Activated T-helper 1 cell treated with Interleukin-2 at 50 U/mL for 16 hours (primary cell): ENCODE measurements at places on chromosomes 5 and 9.

- DNase-seq = no peak
Measured at GRCh38 chr5:64221911-64222310, 56.3 kb downstream of the RNF180 start.

DNA sequence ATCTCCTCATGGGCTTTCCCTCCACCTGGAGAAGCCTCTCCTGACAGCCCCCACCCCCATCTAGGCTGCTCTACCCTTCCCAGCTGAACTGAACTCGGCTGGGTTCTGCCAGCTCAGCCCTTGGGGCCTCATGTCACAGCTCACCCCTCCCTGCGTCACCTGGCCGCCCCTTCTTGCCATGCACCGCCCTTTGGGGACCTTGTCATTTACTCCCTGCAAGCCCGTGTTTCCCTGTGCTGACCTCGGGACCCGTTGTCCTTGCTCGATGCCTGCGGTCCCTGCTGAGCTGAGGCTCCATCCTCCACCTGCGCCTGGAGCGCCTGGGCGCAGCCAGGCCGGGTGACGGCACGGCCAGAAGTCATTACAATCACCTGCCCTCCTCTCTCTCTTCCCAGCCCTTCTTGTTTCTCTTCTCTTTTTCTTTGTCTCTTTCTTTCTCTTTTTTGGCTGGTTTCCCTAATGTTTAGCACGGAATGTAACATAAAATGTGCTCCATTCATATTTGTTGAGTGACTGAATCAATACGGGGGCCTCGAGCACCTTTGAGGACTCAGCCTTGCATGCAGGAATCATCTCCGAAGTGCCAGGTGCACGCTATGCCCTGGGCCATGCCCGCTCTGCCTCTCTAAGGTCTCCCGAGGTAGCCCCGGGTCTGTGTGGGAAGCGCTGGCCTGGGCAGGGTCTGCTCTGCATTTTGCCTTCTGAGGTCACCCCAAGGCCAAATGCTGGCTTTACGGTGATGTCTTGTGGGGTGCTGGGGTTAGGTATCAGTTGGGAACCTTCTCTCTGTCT, 48.1 kb upstream of the COL5A1 start:
- no peak for DNase-seq

DNA sequence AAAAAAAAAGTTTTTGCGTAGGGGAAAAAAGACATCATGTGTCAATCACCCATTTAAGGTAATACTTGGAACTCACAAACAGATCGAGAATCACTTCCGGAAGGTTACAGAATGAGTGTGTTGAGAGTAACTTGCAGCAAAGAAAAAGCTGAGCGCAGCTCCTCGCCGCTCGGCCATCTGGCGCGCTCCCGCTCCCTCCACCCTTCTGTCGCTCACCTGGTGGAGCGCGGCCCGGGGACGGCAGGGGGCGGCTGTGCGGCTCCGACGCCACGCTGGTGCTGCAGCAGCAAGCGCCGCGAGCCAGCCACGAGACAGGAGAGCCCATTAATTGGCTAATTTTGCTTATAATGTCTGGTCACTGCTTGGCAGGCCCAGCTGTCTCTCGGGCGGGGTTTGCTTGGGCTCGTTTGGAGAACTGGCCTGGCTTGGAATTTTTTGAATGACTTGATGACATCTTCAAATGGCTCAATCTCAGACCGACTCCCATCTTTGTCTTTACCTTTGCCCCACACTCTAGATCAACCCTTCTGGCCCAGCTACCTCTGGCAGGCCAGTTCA, 601.8 kb downstream of the CCDC171 start:
- no peak for DNase-seq

DNA sequence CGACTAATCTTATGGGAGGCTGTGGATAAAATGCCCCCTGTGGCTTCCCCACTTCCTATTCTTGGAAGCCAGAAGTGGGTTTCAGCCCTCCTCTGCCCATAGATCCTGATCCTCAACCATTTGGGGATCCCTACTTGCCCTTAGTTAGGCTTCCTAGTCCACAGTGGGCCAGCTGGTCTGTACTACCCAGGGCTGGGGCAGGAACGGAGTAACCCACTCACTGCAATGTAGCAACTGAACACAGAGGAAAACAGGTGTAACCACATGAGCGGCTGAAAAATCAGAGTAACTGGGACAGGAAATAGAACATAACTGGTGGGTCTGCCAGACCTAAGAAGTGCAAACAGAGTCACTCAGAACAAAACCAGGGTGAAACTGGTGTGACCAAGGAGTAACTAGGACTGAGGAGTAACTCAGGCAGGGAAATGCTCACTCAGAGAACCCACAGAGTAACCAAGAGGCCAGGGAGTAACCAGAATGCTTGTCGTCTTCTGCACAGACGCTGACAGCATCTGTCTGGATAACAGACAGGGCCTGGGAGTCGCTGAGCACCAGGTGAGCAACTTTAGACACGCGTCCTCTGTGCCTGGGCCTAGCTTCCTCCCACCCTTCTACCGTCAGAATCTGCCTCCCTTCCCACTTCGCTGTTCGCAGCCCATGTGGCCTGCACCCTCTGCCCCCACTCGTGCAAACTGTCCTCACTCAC, 1.0 kb downstream of the AQP3 start:
- DNase-seq = peak; percentile 25

- no peak for DNase-seq
Measured at GRCh38 chr9:123089040-123089439, 55.6 kb downstream of the GPR21 start.

DNA sequence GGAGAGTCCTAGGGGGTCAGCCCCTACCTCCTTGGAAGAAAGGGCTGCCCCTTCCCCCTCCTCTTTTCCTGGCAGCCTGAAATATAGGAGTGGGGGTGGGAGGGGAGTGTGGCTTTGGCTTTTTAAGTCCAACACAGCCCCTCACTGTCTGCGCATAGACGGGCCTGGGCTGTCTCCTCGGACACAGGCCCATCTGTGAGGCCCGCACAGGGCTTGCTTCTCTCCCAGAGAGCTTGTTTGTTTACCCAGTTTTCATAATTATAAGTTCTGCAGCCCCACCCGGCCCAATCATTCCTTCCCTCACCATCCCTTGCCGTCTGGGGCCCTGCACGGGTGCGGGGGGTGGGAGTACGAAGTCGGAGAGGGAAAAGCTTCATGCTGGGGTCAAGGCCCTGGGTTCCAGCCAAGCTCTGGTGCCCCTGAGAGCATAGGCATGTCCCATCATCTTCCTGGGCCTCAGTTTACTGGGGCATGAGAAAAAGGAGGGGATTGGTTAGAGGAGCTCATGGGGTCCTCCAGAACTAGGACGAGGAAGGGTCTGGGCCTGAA, 54.0 kb upstream of the STXBP1 start:
- DNase-seq = no peak

GRCh38 chr9:118091226-118091625, 387.0 kb downstream of the TLR4 start:
- DNase-seq = no peak

- no peak for DNase-seq
Measured at GRCh38 chr9:134631881-134632280, 9.7 kb upstream of the COL5A1 start.

- no peak for DNase-seq
Measured at GRCh38 chr5:154788212-154788611, 33.0 kb downstream of the LARP1 start.

DNA sequence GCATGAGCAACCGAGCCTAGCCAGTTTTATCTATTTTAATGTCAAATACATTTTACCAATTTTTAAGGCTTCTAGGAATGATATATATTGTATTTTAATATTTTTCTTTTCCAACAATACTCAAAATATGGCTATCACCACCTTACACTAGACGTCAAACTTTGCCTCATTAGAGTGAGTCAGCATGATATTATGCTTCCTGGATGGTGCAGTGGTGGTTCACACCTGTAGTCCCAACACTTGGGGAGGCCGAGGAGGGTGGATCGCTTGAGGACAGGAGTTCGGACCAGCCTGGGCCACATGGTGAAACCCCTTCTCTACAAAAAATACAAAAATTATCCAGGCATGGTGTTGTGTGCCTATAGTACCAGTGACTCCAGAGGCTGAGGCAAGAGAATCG, 7.3 kb upstream of the CDC14B start:
- DNase-seq = no peak

GRCh38 chr5:1105350-1106265, 6.3 kb downstream of the SLC12A7 start:
- peak; percentile 57 for DNase-seq

DNA sequence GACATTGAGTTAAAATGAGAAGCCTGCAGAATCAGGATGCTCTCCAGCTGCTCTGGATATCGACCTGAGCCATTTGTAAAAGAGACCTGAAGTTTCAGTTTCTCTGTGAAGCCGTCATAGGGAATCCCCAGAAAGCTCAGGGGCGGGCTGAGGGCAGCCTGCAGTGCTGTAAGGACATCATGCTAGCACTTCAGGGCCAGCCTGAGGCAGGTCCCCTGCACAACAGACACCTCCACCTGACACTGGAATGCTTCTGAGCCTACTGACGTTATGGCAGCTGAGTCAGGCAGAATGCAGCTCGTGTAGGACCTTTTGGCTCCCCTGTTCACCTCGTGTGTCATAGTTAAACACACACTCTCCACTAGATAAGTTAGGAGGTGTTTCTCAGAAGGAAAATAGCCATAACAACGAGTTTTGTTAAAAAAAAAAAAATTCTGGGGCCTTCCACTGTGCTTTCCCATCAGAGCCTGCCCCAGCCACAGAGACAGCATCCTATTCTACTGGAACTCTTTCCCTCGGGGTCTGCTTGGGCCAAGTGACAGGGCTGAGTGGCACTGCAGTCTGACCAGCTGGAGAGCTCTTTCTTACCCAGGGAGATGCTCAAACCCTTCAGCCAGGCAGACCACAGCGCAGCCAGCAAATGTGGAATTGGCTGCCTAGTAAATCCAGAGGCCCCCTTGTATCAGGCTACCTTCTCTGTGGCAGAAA, 354.9 kb downstream of the DIRAS2 start:
- DNase-seq = no peak
